ENCODE measurements at places on chromosomes 16 and 17.

- DNase-seq, result no peak
These were observed 469.1 kb downstream of the GRIN2A start for GRCh38 chr16:9713156-9713555.

DNA sequence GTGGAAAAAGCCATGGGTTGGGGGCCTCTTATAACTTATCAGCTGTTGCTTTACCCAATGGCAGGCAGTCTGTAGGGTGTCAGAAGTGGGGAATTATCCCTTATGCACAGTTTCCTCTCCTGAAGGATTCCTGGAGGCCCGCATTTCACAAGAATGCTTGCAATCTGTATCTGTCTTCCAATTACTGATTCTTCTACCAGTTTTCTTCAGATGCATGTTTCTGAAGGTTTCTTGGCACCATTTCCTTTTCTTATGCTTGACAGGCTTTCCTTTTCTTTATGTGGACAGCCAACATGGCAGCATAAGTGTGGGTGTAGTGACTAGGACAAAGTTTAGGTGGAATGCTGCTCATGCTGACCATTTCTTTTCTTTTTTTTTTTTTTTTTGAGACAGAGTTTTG, 36.1 kb downstream of the MAP3K3 start:
- DNase-seq, result no peak

DNA sequence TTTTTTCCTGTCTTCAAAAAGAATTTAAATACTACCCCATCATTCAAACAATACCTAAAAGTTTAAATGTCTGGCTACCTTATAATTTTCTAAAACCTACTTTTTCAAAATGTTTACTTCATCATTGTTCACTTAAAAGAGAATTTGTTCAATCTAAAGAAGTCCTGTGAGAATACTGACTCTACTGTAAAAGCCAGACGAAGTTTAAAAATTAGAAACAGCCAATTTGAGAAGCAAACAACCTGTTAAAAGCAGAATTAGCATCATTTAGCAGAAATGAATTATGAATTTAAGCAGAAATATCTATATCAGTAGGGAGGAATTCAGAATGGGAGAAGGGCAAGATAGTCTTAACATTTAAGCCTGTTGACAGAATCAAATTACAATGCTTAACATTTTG, 2.1 kb downstream of the SKA2 start:
- DNase-seq, result no peak

DNA sequence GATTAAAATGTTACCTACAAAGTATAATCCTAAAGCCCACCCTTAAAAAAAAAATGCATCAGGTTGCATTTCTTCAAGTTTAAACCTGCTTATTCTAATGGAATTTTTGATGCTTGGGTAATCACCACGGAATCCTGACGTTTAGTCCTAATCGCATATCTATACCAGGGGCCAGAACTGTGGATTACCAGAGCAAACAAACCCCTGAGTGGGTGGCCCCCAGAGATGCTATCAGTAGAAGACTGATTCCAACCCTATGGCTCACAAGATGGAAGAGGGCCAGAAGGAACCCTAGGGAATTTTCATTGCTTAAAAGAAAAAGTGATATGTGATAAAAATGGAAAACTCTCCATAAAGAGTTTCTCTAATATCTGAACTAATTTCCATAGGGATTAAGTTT, 152.2 kb upstream of the NOG start:
- DNase-seq, result no peak

DNA sequence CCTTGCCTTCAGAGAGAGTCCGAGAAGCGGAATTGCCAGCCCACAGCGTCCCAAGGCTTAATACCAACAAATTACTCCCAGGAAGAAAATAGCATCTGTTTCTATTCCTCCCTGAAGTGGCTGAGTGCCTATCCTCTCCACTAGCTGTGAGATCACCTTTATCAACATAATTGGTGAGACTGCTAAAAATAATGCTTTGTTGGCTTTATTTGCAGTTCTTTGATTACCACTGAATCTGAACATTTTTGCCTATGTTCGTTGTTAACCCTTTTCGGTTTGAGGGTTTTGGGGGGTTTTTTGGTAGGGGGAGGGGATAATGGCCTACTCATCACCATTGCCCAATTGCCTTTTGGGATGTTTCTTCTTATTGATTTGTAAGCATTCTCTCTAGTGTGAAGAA, 31.0 kb downstream of the MMP15 start:
- no peak for DNase-seq

DNA sequence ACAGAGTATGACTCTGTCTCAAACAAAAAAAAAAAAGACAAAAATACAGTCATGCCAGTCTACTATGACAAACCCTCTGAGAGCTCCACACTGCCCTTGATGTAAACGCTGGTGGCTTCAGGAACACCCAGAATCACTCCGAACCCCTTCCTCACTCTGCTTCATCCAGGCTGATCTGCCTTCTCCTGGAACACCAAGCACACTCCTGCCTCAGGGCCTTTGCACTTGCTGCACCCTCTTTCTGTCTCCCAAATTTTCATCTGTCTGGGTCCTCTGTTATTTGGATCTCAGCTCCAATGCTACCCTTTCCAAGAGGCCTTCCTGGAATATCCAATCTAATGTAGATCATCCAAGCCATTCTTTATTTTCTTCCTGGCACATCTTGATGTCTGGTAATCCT, 7.9 kb upstream of the SLC39A11 start:
- DNase-seq, result no peak

DNA sequence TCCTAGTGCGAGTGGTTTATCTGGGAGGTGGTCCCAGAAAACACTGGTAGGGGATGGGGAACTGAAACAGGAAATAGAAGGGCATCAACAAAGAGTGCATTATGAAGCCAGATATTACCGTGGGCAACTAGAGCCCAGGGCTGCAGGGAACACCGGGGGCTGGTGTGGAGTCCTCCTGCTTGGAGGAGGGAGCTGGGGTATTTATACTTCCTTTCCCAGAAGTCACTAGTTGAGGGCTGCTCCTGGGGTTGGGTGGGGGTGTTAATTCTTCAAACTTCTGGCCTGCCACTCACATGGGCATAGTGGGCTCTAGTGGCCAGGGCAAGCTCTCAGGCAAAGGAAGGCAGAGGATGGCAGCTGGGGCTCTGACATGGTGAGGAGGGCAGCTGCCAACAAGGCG, 14.7 kb downstream of the LAT start:
- DNase-seq, result no peak

GRCh38 chr16:56576585-56577299, 11.9 kb downstream of the MT4 start:
- no peak for DNase-seq

All from NCI-H2107 (cell line).